ENCODE measurements at places on chromosomes 1 and 21. TPM values are rescaled to one million over a fixed set of nuclear protein-coding genes. Genes with fewer than 3 reads are reported as not detected.

The SDC3 gene
- total RNA-seq, result 55.3 TPM

The SHISA4 gene
- total RNA-seq, result 15.7 TPM

The CGN gene
- 2.4 TPM for total RNA-seq

The TFB2M gene
- 16.2 TPM for total RNA-seq

The CFHR4 gene
- not detected for total RNA-seq

The VSIG8 gene
- total RNA-seq, result 0.09 TPM

The ANGPTL7 gene
- total RNA-seq, result not detected

The C1QC gene
- not detected for total RNA-seq

The GRIK1 gene
- 0.34 TPM for total RNA-seq

The SLAMF6 gene
- not detected for total RNA-seq

The PLCH2 gene
- under 0.01 TPM for total RNA-seq

The CYP4X1 gene
- total RNA-seq, result 6.3 TPM

The S100A12 gene
- total RNA-seq, result not detected

The PTCH2 gene
- total RNA-seq, result 0.05 TPM

The GJA5 gene
- under 0.01 TPM for total RNA-seq

The BEND5 gene
- 0.47 TPM for total RNA-seq

The KRTAP12-4 gene
- not detected for total RNA-seq

Measured in dermis blood vessel endothelial cell (primary cell).